DND-41 (cell line): ENCODE measurements at places on chromosomes 4 and X.

DNA sequence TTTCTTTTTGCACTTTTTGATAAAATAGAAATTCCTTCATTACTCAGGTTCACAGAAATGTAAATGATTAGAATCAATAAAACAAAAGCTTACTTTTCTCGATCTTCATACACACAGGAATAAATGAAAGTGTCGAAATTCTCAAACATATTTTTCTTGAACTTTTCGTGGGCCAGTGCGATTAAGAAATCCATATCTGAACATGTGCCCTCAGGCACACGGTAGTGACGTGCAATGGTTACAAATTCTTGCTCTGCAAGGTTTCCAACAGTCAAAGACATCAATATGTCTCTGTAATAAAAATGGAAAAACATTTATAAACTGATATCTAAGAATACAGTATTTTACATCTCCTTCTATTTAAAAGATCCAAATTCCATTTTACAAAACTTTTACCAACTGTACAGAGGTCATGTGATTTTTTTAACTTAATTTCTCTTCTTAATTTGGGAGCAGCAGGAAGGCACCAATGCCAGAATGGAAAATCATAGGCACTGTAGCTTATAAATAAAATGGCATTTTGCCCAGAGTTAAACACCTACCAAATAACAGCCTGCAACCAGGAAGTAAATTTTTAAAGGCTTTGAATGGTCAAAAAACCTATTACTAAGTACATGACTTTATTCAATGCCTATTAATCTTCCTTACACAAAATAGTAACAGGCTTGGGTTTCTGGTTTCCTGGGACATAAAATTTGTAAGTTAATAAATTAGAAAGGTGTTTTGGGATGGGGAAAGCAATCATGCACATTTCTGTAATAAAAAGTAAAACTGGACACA, 165.0 kb downstream of the EFHC2 start:
- DNase-seq, result no peak

GRCh38 chrX:68536429-68536828, 37.6 kb downstream of the YIPF6 start:
- no peak for DNase-seq

- DNase-seq, result no peak
Observed at GRCh38 chr4:61350932-61351331, 150.8 kb downstream of the ADGRL3 start.

DNA sequence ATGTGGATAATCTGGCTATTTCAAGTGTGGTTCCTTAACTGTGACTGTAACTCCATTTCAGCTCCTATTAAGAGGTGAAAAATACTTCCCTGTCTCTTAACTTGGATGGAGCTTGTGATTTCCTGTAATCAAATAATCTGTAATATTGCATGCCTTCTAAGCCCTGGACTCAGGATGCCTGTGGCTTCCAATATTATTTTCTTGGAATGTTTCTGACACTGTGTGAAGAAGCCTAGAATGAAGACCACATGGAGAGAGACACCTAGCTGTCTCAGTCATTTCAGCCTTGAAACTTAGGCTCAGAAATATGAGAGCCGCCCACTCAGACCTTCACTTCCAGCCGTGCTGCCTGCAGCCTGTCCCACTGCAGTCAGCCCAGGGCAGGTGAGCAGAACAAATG, 544.3 kb downstream of the TRIML1 start:
- DNase-seq, result no peak

DNA sequence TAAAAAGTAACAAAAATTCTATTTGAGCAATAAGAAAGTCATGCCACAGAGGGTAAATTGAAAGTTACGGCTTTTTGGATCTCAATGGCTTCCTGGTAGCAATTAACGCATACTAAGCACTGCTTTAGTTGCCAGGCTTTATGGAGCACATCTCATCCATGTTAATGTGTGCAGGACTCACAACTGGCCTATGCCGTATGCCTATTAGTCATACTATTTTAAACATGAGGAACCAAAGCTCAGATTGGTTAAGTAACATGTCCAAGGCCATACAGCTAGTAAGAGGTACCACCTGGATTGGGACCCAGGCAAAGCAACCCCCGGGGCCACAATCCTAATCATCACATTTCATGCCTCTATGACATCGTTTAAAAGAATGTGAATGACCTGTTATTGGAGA, 17.1 kb downstream of the DAPP1 start:
- DNase-seq, result no peak

GRCh38 chr4:93217431-93217830, 611.1 kb upstream of the ATOH1 start:
- DNase-seq, result no peak

- DNase-seq, result no peak
Observed at GRCh38 chr4:55765070-55765469, 54.5 kb upstream of the EXOC1L start.

DNA sequence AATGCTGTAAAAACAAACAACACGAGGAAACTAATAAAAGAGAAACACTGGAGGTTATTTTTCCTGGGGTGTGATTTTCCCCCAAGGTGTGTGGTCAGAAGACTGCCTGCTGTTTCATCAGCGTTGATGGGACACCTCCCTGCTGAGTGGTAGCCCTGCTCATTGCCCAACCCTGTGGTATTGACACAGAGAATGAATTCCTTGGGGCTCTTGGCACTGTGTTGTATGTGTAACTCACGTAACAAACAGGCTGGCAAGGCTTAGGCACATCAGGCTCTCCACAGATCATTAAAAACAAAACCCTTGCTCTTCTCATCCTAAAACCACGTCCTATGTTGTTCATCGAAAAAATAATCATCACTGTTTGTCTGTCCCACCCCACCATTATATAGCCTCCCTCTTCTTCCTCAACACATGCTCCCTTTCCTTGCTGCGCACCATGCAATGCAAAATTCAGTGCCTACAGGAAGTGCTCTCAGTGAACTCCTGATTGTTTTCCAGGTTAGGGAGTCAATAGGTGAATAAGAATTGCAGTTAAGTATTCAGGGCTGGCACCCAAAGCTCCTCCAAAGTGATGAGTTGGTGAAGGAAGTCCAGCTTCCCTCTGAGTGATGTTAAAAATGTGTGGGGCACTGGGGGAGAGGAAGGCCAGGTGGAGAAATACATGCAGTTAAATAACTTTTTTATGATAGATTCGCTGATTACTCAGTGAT, 11.4 kb upstream of the PUDP start:
- DNase-seq, result no peak

DNA sequence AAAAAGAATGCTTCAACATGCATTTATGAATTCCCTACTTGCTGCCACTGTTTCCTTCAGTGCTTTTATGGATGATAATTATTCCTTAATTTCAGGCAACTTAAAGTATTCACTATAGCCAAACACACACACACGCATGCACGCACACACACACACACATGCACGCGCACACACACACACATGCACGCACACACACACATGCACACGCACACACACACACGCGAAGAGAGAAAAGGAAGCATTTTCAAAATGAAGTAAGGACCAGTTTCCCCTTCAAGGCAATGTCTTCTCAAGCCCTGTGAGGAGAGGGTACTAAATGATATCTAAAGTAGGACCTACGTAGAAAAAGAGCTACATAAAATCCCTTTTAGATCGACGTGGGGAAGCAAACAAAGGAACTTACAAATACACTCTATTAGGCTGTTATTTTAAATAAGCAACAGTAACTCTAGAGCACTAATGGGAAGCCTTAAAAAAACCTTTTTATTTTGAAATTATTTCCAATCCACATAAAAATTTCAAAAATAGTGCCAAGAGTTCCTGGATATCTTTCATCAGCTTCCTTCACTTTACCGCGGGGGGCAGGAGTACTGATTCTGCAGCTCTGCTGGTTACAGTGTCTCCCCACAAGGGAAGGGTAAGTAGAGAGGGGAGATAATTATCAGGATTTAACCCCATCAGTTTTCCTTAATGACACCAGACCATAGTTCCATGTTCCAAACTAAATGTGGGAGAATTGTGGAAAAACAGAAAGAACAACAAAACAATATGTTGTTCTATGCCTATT, 13.7 kb downstream of the IRF2 start:
- DNase-seq, result no peak

DNA sequence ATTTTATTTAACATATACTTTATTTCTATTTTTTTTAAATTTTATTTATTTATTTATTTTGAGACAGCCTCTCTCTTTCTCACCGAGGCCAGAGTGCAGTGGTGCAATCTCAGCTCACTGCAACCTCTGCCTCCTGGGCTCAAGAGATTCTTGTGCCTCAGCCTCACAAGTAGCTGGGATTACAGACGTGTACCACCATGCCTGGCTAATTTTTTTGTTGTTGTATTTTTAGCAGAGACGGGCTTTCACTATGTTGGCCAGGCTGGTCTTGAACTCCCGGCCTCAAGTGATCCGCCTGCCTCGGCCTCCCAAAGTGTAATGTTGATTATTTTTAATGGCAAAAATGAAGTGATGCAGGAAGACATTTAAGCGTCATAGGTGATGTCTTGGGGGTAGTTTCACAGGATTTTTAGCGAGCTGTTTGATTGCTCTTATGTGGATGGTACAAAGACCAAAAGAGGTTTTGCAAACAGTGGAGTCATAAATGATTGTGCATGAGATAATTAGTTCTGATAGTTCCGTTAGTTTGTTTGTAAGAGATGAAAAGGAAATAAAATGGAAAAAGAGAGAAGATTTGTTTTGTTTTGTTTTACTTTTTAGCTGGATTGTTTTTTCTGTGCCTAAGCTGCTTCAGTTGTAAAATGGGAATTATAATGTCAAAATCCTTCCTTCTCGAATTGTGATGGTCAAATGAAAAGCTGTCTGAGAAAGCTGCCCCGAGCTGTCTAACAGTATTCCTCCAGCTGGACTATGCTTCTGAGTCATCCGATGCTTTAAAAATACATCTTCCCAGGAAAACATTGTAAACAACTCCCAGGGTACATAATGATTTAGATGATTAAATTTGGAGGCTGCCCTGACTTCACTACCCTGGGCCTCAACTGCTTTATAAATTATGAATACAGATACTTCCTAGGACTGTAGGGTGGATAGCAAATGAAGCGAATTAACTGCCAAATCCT, 14.7 kb downstream of the RHOH start:
- no peak for DNase-seq

DNA sequence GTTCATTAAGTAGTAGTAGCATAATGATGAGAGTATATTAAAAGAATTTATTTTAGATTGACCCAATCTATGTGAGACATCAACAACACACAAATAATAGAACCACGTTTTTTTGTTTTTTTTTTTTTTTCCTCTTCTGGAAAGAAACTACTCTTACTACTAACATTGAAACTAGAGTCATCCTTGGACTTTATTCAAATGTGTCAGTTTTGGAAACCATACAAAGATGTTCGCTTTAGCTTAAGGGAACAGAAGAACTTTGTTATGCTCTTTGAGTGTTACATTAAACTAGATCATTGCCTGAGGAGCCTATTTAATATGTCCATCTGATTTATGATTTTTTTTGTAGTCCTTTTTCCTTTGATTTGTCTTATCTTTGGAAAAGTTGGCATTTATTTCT, 166.7 kb downstream of the RPA4 start:
- DNase-seq, result no peak

GRCh38 chr4:23485801-23486200, 404.0 kb downstream of the PPARGC1A start:
- no peak for DNase-seq

DNA sequence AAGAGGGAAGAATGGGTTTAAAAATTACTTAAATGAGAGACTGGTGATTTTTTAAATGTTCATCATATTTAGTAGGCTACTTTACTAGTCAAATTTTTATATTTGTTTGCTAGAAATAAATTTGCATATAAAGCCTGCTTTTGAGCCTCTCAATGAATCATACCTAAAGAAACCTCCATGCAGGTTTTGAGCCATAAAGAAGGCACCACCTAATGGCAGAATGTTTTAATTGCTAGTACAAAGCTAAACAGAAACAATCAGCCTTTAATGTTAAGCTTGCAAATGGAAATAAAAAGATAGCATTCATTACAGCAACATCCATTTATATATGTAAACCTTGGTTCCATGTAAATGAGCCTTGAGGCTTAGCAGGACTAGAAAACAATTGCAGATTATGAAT, 989.7 kb downstream of the CCSER1 start:
- DNase-seq, result no peak

- no peak for DNase-seq
Observed at GRCh38 chr4:890036-890695, 42.0 kb downstream of the GAK start.

- DNase-seq, result no peak
Observed at GRCh38 chr4:38316045-38316444, 348.0 kb upstream of the KLF3 start.

DNA sequence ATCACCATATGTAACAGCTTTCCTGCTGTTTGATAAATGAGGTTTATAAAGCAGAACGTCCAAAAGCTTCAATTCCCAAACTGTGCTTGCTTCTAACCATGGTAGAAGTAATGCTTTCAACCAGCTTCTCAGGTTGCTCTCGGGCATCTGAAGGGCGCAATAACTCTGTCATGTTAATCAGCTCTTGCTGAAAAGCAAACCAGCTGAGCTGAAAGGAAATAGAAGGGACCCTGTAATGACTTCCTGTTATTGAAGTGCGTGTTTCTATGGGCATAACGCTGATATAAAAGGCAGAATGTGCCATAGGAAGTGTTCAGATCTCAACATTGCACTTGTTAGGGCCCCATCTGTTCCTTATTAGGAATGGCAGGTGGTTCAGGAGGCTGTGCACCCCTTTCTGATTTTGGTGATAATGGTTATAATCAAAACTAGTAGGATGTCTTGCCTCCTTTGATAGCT, 21.2 kb downstream of the HERC3 start:
- DNase-seq, result peak; percentile 47

GRCh38 chr4:14222377-14223029, 595.0 kb upstream of the BOD1L1 start:
- no peak for DNase-seq

DNA sequence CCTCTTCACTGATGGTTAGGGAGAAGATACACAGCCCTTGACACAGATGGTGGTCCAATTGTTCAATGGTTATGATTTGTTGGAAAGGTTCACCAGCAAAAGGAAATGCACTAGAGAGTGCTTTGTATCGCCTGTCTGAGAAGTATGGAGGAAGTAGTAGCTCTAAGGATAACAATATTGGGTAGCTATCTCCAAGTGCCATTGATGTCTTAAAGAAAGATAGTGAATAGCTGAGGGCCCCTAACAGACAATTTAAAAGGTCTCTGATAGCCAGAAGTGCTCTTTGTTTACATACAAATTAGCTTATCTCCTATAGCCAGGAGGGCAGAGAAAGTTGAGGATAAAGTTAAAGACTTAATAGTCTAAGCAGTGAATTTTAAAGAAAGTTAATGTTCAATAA, 33.9 kb upstream of the BLTP1 start:
- no peak for DNase-seq
